ENCODE measurements at places on chromosomes 13 and 19.

DNA sequence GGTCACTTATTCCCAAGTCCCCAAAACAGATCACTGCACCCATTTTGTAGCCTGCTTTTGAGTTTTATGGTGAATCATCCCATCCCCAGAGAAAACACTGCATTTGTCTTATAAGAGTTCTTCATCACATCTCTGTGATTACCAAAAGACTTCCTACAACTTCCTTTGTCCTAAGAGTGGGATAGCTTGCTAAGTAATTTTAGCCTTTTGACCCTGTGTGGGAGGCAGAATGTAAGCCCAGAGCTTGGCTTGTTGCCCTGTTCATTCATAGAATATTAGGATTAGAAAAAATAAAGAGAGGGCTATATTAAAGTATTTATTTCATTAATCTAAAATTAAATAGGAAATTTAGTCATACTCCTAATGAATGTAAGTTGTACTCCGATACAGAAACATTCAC is 213.3 kb downstream of the MZT1 start:
- DNase-seq = no peak

- DNase-seq = no peak
These were observed 48.6 kb downstream of the CCNA1 start for GRCh38 chr13:36480726-36481427.

DNA sequence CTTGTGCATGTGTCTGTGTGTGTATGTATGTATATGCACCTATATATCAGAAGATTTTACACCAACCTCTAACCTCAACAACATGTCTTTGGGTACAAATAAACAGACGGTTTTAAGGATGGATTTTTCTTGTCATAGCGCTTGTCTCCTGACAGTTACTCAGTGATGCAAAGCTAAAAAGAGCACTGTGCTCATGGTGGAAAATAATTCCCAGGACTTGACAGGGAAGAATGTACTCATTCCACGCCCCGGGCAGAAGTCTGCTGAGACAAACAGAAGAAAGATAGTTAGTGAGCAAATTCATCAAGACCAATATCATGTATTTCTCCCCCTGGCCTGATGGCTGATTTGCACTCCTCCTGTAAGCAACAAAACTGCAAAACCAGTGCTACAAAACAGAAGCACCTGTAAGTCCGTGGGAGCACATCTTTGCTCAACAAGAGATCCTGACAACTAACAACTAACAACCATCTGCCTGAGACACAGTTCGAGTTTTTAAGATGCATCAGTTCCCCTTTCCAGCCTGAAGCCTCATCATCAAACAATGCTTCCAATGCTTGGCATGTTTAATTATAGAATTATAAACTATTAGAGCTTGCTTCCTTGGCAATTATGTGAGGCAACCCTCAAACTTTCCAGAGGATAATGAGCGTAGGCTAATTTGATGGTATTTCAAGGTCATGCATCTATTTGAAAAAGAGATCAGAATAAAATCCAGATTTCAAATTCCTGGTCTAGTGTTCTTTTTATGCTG is 812.7 kb upstream of the MIR17HG start:
- DNase-seq = no peak

- no peak for DNase-seq
These were observed 23.8 kb upstream of the CBY2 start for GRCh38 chr13:45678282-45678681.

GRCh38 chr13:112898621-112899280 is 70.3 kb upstream of the MCF2L start:
- no peak for DNase-seq

DNA sequence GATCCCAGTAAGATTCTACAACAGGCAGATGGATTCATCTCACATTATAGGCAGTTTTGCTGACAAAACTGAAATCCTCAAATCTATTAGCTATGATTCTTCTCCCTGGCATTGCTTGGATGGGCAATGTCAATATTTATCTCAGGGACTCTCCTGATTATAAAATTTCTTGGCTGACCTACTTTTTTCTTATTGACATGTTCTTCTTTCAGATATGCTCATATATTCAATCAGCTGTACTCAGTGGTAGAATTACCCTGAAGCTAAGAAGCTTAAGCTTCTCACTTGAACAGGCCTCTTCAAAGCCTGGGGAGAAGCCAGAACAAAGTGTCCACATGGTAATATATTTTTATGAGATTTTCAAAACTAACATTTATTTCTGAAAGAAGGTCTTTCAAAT is 513.6 kb downstream of the PCDH9 start:
- no peak for DNase-seq

- no peak for DNase-seq
These were observed 80.1 kb downstream of the CYSLTR2 start for GRCh38 chr13:48733739-48734335.

DNA sequence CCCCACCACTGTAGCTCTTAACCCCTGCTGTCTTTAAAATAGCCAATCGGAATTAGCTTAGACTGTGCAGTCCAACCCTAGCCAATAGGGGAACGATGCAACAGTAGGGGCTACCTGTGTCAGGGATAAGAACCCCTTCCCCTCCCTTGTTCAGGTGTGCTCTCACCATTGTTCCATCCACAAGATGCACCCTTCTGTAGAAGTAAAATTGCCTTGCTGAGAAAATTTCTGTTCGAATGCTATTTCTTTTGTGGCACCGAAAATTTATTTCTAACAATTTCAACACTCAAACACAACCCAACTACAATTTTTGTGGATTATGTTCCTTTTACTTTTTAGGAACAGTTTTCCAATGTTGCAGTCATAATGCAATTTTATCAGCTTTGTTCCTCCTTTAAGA is 3.6 kb upstream of the ZNF583 start:
- DNase-seq = no peak

GRCh38 chr19:8069096-8069973 is 16.8 kb downstream of the CCL25 start:
- DNase-seq = no peak

- no peak for DNase-seq
These were observed 116.9 kb downstream of the CCNA1 start for GRCh38 chr13:36549126-36549702.

- DNase-seq = no peak
These were observed 16.2 kb downstream of the SOX21 start for GRCh38 chr13:94696171-94696570.

- DNase-seq = peak; percentile 33
These were observed 5.8 kb downstream of the KASH5 start for GRCh38 chr19:49393881-49394280.

All from cerebellum (tissue), 4 donors.